Suprapubic skin (tissue), 4 donors: ENCODE measurements at places on chromosomes 13 and 19.

DNA sequence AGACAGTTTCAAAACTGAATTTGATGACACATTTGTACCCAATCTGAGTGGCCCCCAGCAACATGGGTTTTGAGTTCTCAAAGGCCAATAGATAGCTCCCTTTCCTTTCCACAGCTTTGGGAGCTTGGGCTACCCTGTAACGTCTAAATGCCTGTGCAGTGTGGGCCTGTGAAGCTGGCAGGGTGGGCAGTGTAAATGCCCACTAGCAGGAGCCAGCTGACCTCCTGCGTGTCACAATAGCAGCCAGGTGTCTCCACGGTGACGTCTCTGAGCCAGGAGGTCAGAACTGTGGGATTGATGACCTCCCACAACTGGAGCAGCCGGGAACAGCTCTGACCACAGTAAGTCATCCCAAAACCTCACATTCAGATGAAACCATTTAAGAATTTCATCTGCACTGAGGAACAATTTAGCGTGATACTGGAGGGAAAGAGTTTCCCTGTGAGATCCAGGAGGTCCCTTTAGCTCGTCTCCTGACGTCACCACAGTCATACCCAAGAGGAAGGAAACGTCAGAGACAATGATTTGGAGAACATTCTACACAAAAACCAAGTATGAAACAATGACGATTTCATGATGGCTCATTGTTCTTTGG is at the start of gene IPO5:
Gene IPO5 (plus strand): TSS at position 300 of the 595 bp plus-strand sequence. CDS start 23,022 bp downstream, outside the sequence.
- H3K4me3 ChIP-seq = no peak within 1 kb of the TSS

- no peak overlapping the region for H3K27ac ChIP-seq
- H3K27me3 ChIP-seq = no peaks in the 10 kb centered on the region
- no peaks in the 10 kb centered on the region for H3K36me3 ChIP-seq
These were observed 83.8 kb upstream of the KL start for GRCh38 chr13:32932376-32932775.

DNA sequence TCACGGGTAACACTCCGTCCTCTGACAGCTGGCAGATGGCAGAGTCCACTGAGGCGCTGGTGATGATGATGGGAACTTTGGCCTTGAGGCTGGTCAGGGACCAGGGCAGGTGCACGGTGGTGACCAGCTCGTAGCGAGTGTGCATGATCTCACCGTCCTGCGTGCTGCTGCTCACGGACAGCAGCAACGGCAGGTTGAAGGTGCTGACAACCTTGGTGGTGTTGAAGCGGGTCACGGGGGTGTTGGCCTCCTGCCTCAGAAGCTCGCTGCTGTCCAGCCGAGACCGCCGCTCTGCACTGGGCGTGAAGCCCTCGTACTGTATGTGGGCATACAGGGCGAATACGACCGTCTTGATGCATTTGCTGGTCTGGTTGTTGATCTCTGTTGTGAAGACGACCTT is 11.6 kb downstream of the ARRDC5 start:
- no peak overlapping the region for H3K4me3 ChIP-seq
- no peaks in the 10 kb centered on the region for H3K36me3 ChIP-seq
- no peaks in the 10 kb centered on the region for H3K27me3 ChIP-seq
- no peaks in the 10 kb centered on the region for H3K4me1 ChIP-seq
- no peak overlapping the region for H3K27ac ChIP-seq

GRCh38 chr19:35224681-35225571 is 3.6 kb downstream of the FAM187B start:
- H3K27ac ChIP-seq = no peak overlapping the region
- DNase-seq = no peak
- H3K4me3 ChIP-seq = no peak overlapping the region
- H3K27me3 ChIP-seq = no peaks in the 10 kb centered on the region

DNA sequence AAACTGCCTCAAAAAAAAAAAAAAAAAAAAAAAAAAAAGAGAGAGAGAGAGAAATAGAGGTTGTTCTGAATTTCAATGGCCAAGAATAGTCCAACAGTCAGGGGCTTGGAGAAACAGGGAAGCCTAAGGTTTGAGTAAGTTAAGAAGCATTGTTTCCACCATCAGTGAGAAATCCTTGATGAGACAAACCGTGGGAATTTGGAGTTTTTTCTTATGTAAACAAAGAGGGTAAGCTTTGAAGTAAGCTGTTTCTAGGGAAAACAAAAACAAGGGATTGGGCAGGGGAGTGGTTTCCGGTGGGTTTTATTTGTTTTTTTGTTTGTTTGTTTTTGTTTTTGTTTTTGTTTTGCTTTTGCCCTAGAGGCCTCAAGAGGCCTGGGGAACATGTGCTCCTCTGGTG is 11.2 kb upstream of the ERVV-1 start:
- no peaks in the 10 kb centered on the region for H3K4me1 ChIP-seq
- H3K4me3 ChIP-seq = no peak overlapping the region
- no peaks in the 10 kb centered on the region for H3K36me3 ChIP-seq
- no peak overlapping the region for H3K27ac ChIP-seq
- no peaks in the 10 kb centered on the region for H3K27me3 ChIP-seq

GRCh38 chr19:42207767-42208271 is 9.7 kb downstream of the DEDD2 start:
- no peaks in the 10 kb centered on the region for H3K27me3 ChIP-seq
- peaks cover 82% of the 10 kb centered on the region for H3K36me3 ChIP-seq
- no peak overlapping the region for H3K4me3 ChIP-seq

GRCh38 chr19:46472592-46472991 is 1.2 kb upstream of the PNMA8A start:
- no peak overlapping the region for H3K27ac ChIP-seq
- no peak for DNase-seq
- H3K4me1 ChIP-seq = peaks cover 13% of the 10 kb centered on the region
- no peaks in the 10 kb centered on the region for H3K36me3 ChIP-seq
- peaks cover 30% of the 10 kb centered on the region for H3K27me3 ChIP-seq

DNA sequence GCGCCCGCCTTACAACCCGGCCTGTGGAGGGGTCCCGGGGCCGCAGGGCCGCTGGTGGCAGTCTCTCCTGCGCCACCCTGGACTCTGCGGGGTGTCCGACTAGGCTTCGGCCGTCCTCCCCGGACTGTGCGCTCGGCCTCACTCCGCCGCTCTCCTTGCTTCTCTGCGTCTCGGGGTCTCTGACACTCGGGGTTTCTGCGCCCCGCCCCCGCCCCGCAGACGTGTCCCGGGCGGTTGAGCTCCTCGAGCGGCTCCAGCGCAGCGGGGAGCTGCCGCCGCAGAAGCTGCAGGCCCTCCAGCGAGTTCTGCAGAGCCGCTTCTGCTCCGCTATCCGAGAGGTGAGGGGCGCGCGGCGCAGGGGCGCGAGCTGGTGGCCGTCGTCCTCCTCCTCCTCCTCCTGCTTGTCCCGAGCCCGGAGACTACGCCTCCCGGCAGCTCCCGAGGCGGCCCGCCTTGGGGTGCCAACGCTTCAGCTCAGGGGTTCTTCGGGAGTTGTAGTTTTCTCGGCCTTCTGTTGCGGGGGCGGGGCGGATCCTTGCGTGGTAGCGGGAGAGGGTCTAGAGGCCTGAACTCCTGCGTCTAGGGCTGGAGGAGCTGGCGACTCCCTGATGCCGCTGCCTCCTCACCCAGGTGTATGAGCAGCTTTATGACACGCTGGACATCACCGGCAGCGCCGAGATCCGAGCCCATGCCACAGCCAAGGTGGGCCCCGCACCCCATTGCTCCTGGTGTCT is 627 bp downstream of the LIN7B start:
- H3K27me3 ChIP-seq = no peaks in the 10 kb centered on the region
- H3K4me1 ChIP-seq = peaks cover 56% of the 10 kb centered on the region
- peak overlapping the region; percentile 91 for H3K4me3 ChIP-seq
- no peaks in the 10 kb centered on the region for H3K36me3 ChIP-seq
- H3K27ac ChIP-seq = peak overlapping the region; percentile 81

GRCh38 chr13:41284512-41285288 is 21.3 kb upstream of the MTRF1 start:
- no peaks in the 10 kb centered on the region for H3K4me1 ChIP-seq
- H3K36me3 ChIP-seq = no peaks in the 10 kb centered on the region
- no peak overlapping the region for H3K4me3 ChIP-seq
- DNase-seq = no peak

DNA sequence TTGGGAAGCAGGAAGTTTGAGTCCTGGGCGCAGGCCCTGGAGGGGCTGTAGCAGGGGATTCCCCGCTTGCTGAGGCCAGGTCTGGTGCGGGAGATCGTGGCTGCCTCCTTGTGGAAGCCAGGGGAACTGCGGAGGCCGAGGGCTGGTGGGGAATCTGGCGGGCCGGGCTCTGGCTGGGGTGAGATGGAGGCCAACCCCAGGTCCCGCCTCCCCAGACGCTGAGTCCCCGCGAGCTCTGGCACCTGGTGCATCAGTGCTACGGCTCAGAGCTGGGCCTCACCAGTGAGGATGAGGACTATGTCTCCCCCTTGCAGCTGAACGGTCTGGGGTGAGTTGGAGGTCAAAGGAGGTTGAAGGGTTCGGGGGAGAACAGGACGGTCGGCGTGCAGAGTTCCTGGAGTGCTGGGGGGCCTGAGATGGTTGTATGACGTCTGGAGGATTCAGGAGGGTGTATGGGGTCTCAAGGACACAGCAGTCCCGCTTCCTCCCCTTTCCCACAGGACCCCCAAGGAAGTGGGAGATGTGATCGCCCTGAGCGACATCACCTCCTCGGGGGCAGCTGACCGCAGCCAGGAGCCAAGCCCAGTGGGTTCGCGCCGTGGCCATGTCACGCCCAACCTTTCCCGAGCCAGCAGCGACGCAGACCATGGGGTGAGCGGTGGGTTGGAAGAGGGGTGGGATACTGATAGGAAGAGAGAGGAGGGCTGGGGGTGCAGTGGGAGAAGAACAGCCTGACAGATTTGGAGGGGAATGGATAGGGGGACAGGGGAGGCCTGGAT is 13.1 kb downstream of the GRAMD1A start:
- peaks cover 14% of the 10 kb centered on the region for H3K4me1 ChIP-seq
- peaks cover 68% of the 10 kb centered on the region for H3K36me3 ChIP-seq
- no peak overlapping the region for H3K27ac ChIP-seq
- DNase-seq = peak; percentile 84
- H3K4me3 ChIP-seq = no peak overlapping the region

DNA sequence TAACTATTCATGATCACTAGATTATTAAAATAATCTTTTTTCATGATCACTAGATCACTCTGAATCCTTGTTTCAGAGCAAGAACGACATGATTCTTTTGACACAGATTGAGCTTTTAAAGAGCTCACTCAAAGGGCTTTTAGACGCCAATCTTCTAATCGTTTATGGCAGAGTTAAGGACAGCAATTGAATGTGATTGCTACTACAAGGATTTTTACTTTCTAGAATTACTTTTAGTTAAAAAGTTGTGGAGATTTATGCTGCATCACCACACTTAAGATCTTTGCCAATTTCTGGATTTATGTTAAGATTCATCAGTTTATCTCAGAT is 1.3 kb downstream of the EXOSC8 start:
- no peak overlapping the region for H3K27ac ChIP-seq
- H3K27me3 ChIP-seq = no peaks in the 10 kb centered on the region
- no peak overlapping the region for H3K4me3 ChIP-seq
- no peak for DNase-seq

DNA sequence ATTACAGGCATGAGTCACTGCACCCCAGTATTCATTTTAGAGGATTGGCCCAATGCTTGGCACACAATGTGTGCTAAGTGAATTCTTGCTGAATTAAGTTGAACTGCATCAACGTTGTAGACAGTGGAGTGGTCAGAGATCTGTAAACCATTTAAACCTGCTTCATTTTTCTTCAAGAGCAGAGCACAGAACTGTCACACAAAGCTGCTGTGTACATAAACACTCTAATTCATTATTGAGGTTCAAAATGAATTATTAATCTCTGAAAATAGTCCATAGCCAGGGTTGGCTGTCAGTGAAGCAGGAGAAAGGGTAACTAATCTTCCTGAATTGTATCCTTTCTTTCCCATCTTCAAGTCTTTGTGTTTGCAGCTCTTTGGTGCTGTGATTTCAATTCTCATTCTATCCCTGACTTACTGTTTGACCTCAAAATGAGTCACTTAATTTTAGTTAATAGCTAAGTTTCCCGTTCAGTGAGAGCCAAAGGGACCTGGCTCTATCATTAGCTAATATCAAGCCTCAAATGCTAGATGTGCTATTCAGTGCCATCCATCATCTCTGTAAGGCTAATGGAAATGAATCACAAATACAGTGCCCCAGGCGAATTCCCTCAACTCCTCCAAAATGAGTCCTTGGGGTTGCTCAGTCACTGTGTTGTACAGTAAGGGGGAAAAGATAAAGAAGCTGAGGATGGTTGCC is 77.0 kb upstream of the TSC22D1 start:
- DNase-seq = no peak
- H3K36me3 ChIP-seq = no peaks in the 10 kb centered on the region
- no peak overlapping the region for H3K27ac ChIP-seq
- no peak overlapping the region for H3K4me3 ChIP-seq

GRCh38 chr13:27401210-27401609 is 23.2 kb upstream of the GTF3A start:
- H3K4me1 ChIP-seq = peaks cover 21% of the 10 kb centered on the region
- H3K36me3 ChIP-seq = no peaks in the 10 kb centered on the region
- no peak overlapping the region for H3K27ac ChIP-seq
- H3K4me3 ChIP-seq = no peak overlapping the region
- peaks cover under 1% of the 10 kb centered on the region for H3K27me3 ChIP-seq

DNA sequence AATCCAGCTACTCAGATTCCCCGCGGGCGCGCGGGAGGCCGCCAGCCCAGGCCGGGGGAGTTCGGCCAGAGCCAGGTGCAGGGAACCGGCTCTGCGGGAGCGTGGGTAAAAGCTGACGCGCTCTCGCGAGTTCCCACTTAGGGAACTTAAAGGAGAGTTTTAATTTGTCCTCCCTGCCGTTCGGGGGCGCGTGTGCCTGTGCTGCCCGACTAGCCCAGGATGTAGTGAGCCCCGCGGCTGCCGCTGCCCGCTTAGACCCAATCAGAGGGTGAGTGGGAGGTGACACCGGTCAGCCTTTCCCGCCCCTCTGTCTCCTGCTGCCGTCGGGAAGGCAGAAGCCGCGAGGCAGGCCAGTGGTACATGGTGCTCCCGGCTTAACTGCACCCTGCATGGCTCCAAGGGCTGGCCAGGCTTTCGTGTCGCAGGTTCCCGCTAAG is 36.0 kb upstream of the NEK3 start:
- H3K36me3 ChIP-seq = no peaks in the 10 kb centered on the region
- H3K27ac ChIP-seq = no peak overlapping the region
- H3K27me3 ChIP-seq = no peaks in the 10 kb centered on the region

DNA sequence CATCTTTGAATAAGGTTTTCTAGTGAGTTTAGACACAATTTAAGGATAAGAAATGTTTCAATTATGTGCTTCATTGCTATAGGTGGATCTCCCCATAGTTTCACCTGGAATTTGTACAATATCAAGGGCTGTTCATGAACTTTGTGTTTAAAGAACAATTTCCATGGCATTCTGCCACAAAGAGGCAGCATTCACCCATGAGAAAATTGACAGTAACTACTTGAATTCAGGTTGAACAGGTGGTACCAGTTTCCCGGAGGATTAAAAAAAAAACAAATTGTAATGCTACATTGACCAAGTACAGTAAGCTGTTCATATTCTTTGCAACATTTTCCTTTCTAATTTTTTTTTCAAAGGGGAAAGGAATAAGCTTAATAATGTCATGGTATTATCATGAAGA is 9.1 kb downstream of the SLITRK5 start:
- no peak overlapping the region for H3K4me3 ChIP-seq
- H3K4me1 ChIP-seq = peaks cover 14% of the 10 kb centered on the region
- H3K36me3 ChIP-seq = no peaks in the 10 kb centered on the region
- H3K27ac ChIP-seq = no peak overlapping the region
- DNase-seq = no peak
- H3K27me3 ChIP-seq = peaks cover 24% of the 10 kb centered on the region
